ENCODE measurements at places on chromosomes 16 and 17.

- no peak for DNase-seq
Measured at GRCh38 chr16:983044-984030, 1.8 kb downstream of the SOX8 start.

DNA sequence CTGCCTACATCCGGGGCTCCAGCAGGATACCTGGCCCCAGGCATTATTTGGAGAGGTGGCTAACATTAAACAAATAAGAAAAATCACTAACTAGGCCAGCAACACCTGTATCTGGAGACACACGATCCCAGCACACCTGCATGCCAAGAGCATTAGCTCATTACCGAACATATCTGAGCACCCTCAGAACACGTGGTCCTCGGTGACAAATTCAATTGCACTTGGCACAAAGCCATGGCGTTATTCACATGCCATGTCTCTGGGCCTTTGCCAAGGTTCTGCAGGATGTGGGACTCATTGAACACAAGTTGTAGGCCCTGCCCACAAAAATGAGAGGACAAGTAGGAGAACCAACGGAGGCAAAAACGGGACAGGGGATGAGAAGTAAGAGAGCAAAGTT lies 552.3 kb downstream of the TOX3 start:
- no peak for DNase-seq

DNA sequence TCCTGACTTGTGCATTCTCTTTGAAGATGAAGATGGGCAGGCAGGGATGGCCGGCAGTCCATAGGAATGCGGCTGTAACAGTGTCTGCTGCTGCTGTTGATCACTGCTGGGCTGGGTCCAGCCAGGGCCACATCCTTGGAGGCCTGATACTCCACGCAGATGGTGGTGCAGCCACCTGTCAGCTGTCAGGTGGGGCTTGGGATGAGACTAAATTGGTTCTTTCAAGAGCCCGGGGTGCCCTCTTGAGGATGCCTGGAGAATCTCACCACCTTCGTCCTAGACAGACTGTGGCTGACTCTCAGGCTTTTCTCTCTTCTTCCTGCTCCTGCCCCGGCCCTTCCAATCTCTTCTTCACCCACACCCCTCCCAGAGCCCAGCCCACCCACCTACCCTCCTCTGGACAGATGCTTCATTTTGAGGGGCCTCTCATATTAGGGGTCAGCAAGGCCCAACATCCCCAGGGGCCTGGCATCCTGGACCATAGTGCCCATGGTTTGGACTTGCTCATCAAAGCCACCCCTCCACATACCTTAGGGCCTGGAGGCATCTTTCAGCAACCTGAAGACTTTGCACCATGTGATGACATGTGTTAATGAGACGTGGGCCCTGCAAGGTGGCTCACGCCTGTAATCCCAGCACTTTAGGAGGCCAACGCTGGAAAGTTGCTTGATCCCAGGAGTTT lies 19.1 kb downstream of the OSBPL7 start:
- peak; percentile 57 for DNase-seq

GRCh38 chr16:8720080-8720966 lies 45.9 kb downstream of the ABAT start:
- no peak for DNase-seq

DNA sequence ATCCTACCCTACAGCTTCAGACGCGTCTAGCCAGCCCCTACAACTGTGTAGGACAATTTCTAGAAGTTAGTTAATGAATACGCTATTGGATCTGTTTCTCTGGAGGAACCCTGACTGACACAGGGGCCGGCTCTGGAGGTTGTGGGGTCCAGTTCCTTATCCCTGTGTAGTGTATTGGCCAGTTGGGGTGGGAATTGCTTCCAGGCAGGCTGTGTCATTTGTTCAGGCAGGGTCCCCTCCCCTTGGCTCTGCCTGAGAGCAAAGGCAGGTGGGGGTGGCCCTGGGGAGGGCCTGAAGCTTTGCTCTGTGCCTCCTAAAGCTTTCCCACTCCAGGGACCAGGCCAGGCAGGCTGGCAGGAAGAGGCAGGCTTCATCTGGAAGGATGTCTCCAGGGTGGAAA lies 11.7 kb upstream of the CETP start:
- no peak for DNase-seq

DNA sequence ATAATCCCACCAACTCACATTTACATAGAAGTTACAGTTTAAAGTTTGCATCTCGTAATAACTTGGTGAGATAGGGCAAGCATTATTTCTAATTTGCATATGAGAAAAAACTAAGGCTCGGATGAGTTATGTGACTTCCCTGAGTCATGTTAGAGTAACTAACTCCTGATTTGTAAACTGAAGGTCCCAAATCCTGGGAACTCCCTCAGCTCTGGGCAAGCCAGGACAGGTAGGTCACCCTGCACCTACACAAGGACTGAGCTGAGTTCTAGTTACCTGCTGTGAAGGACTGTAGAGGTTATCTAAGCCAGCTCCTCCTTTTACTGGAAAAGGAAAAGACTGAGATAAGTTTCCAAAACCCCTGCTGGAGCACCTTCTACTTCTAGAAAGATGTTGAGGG lies 92.1 kb upstream of the HLF start:
- no peak for DNase-seq
